ENCODE measurements at places on chromosomes 16 and 17.

- DNase-seq: no peak
Observed at GRCh38 chr17:39963829-39964228, 1.0 kb downstream of the GSDMA start.

DNA sequence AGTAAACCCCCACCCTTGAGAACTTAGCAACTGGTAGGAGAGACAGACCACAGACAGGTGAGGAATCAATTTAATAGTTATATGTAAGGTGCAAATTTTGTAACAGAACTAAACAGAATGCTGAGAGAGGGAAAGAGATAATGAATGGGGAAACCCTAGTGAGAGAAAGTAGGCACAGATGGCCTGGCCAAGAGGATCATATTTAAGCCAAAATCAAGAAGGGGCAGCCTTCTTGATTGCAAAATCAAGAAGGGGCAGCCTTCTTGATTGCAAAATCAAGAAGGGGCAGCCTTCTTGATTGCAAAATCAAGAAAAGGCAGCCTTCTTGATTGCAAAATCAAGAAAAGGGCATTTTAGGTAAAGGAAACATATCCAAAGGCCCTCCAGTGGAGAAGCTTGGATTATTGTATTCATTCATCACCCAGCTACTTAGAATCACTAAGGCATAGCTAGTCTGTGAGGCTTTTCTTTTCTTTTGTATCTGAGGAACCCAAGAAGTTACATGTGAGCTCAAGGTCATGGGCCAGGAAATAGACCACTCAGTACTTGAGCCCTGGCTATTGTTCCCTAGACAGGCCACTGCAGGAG lies 190.6 kb downstream of the CYLD start:
- no peak for DNase-seq

GRCh38 chr17:30565073-30565935 lies 88.1 kb downstream of the GOSR1 start:
- DNase-seq: no peak

DNA sequence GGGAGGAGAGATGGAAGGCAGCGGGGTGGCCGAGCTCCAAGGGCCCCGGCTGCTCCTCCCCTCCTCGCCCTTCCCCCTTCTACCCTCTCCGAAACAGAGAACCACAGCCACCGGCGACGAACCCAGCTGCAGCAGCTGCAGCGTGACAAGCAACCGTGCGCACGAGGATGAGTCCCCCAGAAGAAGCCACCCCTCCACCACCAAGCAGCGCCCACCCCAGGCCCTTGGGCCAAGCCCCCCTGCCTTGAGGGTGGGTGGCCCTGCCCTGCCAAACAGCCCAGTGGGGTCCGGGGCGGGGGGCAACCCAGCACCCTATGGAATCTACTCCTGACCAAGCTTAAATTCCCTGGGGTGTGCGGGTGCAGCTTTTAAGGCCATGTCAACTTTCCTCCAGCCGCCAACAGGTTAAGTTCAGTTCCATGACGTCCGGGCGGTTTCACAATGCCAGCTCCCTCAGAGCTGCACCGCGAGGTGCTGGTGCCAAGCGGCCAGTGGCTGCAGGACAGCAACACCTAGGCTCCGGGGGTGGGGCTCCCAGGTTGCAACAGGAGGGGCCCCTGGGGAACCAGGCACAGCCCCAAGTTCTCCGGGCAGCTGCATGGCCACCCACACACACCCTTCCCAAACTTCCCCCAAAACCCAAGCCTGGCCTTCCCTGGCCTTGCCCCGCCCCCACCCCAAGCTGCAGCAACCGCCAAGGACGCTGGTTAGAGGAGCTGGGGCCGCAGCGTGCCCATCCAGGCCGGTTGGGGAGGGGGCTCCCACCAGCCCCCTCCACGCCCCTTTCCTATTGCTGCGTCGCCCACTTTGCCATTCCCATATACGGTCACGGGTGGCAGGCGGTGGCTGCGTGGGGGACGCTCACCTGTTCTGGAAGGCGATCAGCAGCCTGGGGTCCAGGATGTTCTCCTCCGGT lies 2.0 kb downstream of the CBX4 start:
- no peak for DNase-seq

DNA sequence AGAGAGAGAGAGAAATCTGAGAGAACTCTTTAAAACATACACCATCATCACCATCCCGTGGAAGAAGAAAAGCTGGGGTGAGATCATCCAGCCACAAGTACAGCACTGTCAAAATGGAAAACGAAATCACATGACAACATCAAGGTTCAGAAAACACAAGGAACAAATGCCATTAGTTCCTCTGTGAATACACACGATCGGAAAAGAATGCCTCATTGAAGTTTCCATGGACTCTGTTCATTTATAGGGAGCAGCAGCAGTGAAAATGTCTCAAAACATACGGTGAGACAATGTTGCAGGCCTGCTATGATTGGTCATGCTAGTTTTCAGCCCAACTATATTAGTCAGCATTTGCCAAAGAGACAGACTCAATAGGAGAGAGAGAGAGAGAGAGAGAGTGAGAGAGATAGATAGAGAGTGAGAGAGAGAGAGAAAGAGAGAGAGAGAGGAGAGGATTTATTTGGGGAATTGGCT lies 4.4 kb downstream of the CFAP97D1 start:
- no peak for DNase-seq

GRCh38 chr17:67566656-67567055 lies 151.1 kb upstream of the NOL11 start:
- no peak for DNase-seq

GRCh38 chr16:50520451-50521245 lies 27.5 kb upstream of the NKD1 start:
- no peak for DNase-seq

GRCh38 chr17:68033636-68034451 lies 1.7 kb upstream of the KPNA2 start:
- no peak for DNase-seq

- no peak for DNase-seq
Observed at GRCh38 chr17:49667854-49668253, 10.0 kb downstream of the SPOP start.

GRCh38 chr16:86664522-86665318 lies 86.4 kb downstream of the FOXL1 start:
- peak; percentile 93 for DNase-seq

GRCh38 chr16:74078511-74079231 lies 217.9 kb upstream of the PSMD7 start:
- DNase-seq: no peak

- no peak for DNase-seq
Observed at GRCh38 chr16:87431926-87432325, 39.8 kb downstream of the MAP1LC3B start.
